ENCODE measurements at places on chromosomes 3 and 15.

GRCh38 chr15:81901319-81901718, 144.5 kb downstream of the MEX3B start:
- DNase-seq: no peak

- DNase-seq: no peak
These were observed 521.5 kb downstream of the RSL24D1 start for GRCh38 chr15:54675241-54675640.

GRCh38 chr3:41164777-41165176, 34.5 kb upstream of the CTNNB1 start:
- no peak for DNase-seq

GRCh38 chr3:21517184-21517583, 233.8 kb downstream of the ZNF385D start:
- no peak for DNase-seq

DNA sequence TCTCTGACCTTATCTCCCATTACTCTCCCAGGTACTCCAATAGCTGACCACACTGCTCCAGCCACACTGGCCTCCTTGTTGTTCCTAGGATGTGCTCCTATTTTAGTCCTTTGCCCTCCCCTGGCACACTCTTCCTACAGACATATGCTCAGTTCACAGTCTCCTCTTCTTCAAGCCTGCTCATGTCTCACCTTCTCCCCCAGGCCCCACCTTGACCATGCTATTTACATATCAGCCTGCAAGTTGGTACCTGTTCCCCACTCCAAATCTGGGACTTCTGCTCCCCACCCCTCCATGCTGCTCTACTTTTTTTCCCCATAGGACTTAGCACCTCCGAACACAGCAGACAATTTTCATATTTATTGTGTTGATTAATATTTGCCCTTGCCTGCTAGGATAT, 84.9 kb upstream of the BCL6 start:
- no peak for DNase-seq

DNA sequence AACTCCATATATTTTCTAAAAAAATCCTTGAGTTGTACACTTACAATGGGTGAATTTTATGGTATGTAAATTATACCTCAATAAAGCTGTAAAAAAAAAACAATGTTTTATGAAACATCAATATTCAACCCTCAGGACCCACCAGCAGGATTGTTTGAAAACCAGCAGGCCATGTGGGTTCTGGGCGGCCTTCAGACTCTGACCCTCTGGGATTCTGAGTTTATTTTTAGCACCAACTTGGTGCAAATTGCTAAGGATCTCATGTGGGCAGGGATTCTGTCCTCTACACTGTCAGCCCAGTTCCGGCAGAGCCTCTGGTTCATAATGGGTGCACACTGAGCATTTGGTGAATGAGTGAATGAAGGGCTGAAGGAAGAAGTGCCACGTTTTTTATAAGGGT, 24.2 kb upstream of the TSEN2 start:
- DNase-seq: no peak

GRCh38 chr15:55589287-55589686, 1.1 kb upstream of the PYGO1 start:
- DNase-seq: no peak

GRCh38 chr3:14587740-14588360, 47.7 kb upstream of the GRIP2 start:
- DNase-seq: no peak

DNA sequence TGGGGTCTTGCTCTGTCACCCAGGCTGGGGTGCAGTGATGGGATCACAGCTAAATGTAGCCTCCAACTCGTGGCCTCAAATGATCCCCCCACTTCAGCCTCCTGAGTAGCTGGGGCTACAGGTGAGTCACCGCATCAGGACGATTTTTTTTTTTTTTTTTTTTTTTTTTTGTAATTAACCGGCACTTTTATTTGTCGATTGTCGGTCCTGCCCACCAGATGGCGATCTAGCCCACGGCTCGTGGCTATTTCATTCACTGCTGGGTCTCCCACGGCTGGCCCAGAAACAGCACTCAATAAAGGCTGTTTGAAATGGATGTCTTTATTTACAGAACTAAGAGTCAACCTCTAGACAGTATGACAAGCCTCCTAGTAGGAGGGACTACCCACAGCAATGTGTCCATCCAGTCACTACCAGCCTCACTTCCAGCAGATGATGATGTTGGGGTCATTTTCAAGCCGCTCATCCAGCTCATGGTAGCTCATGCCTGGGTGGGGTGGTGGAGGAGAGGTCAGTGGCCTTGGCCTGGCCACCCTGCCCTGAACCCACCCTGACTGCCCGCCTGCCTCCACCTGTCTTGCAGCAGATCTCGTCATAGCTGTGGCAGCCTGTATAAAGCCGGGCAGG, 1.8 kb upstream of the ZMYND10 start:
- peak; percentile 62 for DNase-seq

DNA sequence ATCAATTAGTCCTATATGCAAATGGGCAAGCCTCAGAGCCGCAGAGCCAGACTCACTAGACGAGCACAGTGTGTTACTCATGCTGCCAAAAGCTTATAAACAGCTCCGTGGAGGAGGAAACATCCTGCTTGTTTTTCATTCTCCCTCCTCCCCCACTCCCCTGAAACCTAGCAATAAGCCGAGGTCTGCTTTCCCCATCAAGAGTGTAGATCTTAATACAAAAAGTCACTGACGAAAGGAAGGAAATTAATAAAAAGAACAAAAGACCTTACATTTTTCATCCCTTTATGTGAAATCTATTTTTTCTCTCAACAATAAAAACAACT, 88.5 kb downstream of the XXYLT1 start:
- DNase-seq: no peak

DNA sequence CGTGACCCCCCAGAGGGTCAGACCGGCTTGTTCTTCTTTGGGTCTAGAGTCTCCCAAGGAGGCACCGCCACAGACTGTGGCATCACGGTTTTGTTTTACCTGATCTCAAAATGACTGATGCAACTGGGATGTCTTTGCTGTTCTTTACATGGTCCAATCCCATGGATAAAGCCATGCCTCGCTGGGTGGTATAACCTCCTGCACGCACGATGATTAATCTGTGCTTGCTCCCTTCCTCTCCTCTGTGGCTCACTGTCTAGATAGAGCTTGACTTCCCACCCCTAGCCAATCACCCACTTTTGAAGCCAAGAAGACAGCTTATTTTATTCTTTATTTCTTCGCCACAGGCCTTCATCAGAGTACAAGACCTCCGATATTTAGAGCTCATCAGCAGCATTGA, 36.6 kb upstream of the RHO start:
- no peak for DNase-seq

DNA sequence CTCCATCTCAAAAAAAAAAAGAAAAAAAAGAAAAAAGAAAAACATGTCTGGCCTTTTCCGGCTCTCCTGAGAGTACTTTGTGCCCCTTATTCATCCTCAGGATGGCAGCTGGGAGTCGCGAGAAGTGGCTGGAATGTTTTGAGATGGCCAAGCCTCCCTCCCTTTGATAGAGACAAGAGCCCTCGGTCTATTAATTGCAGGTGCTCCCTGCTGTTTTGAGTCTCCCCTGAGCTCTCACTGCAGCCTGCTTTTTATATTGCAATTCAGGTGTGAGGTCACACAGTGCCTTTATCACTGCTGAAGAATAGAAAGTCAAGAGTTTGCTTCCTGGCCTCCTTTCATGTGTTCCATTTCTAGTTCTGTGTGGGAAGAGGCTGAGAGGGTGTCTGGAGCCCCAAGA, 10.9 kb downstream of the CA12 start:
- no peak for DNase-seq

DNA sequence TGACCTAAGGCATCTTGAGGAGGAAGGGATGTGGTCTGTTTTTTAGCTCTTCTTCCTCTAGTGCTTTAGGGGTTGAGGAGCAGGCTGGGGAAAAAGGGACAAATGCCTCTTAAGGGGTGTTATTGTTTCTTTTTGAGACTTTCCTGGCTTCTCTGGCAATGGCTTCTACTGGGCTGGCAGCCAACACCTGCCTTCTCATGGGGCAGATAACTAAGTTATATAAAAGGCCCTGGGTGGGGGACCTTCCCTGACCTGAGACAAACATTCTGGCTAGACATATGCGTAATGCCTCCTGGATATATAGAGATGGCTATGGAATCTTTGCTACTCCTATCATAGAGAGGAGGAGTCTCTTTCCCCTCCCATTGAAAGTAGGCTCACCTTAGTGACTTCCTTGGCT, 179.2 kb upstream of the PROK2 start:
- DNase-seq: no peak

DNA sequence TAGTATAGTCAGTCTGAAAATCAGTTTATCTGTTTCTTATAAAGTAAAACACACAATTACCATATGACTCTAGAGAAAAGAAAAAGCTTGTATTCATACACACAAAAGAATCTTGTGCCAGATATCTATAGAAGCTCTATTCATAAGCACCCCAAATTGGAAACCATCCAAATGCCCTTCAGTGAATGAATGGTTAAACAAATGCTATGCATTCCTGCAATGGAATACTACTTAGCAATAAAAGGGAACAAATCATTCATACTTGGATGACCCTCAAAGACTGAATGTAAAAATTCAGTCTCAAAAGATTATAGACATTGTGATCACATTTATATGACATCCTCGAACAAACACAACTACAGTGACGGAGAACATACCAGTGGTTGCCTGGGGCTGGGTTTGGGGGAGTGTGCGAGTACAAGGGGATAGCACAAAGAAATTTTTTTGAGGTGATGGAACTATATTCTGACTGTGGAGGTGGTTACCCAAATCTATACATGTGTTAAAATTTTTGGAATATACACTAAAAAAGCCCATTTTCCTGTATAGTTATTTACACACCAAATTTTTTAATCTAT, 680.6 kb downstream of the NTRK3 start:
- DNase-seq: no peak

DNA sequence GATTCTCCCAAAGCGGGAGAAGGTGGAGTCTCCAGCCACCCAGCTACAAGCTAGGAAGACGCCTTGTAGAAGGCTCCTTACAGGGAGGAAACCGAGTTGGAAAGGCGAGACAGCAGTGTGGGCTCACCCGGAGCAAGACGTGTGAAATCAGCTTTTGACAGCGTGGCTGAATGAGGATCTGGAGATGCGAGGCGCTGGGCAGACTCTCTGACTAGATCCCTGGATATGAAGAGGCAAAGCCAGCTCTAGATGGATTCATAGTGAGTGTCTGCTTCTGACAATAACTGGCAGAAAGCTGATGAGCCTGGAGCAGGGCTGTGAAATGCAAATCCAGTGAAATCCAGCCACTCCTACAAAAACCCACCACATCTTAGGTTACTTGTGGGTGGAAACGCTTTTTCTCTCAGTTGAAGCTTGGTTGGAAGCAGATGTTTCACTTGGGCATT, 41.0 kb downstream of the GOLGA6A start:
- DNase-seq: no peak

DNA sequence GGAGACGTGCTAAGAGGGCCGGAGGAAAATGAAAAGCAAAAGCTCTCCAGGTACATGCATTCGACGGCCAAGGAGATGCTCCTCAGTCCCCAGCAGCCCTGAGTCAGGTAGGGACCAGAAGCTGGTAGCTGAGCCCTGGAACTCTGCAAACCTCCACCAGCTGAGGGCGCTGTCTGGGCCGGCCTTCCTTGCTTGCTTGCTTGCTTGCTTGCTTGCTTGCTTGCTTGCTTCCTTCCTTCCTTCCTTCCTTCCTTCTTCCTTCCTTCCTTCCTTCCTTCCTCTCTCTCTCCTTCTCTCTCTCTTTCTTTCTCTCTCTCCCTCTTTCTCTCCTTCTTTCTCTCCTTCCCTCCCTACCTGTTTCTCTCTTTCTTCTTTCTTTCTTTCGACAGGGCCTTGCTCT, 94.6 kb upstream of the RASGRF1 start:
- DNase-seq: peak; percentile 19

DNA sequence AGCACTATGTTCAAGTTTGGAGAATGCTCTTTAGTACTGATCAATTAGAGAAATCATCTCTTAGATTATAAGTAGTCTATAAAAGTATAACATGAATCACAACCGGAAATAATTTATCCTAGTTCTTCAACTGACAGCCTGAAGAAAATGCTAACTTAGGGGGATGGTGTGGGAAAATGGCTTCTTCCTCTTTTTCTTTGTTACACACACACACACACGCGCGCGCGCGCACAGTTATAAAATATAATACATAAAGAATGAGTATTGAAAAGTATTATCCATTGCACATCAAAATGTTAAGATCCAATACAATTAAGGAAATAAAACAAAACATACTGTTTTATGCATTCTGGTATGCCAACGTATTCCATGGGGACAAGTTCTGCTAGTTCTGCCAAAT, 11.2 kb upstream of the GTF2A2 start:
- DNase-seq: no peak

DNA sequence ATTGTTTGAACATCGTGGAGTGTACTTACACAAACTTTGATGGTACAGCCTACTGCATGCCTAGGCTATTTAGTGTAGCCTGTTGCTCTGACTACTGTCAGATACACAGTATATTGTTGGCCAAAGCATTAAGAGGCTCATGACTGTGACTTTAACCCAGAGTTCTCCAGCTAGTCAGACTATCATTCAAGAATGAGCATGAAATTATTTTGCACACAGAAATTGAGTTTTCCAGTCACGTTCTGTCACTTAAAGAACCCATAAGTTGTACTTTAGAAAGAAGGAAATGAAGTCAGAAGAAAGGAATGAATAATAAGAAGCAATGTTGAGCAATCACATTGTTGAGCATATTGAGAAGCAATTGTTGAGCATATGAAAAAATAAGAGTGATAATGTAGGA, 37.6 kb upstream of the SLC22A13 start:
- no peak for DNase-seq

DNA sequence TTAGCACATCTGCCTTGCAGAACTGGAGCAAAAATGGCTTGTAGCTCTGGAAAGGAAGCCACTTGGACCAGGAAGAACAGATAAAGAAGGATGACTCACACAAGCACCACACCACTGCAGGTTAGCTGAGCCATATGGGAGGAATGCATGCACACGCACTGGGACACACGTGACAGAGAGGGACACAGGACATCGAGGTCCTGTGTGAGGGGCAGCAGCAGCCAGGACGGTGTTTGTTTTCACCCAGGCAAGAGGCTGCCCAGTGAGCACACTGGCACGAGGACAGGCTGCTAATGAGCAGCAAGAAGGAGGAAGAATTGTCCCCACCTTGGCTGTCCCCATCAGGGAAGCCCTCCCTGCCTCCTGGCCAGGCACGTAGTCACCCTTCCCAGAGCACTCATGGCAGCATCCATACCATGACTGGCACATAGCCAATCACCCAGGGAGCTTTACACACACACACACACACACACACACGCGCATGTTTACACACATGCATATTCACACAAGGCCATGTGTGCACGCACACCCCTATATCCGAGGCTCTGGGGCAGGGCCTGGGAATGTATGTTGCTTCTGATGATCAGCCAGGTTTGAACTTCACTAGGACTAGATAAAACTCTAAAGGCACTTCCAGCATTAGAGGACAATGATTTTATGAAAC, 24.0 kb upstream of the SPTBN5 start:
- no peak for DNase-seq

GRCh38 chr3:117735481-117736101, 1026.0 kb downstream of the TUSC7 start:
- no peak for DNase-seq

- no peak for DNase-seq
These were observed 1.1 kb upstream of the WWTR1 start for GRCh38 chr3:149658744-149659497.

GRCh38 chr15:73821181-73821580, 52.2 kb upstream of the TBC1D21 start:
- no peak for DNase-seq

All from posterior cingulate gyrus (tissue), 11 donors.